Stimulated activated CD4-positive, alpha-beta T cell treated with anti-CD3 and anti-CD28 coated beads, Interleukin-1b, Interleukin-23, amount 100 ng/mL, for 1 hour (primary cell): ENCODE measurements at places on chromosomes 5 and 9.

- DNase-seq, result no peak
Observed at GRCh38 chr5:160237571-160238093, 8.3 kb downstream of the FABP6 start.

GRCh38 chr5:176736931-176737745, 73.2 kb upstream of the UNC5A start:
- DNase-seq, result no peak

- no peak for DNase-seq
Observed at GRCh38 chr5:50967563-50968355, 301.3 kb downstream of the PARP8 start.

DNA sequence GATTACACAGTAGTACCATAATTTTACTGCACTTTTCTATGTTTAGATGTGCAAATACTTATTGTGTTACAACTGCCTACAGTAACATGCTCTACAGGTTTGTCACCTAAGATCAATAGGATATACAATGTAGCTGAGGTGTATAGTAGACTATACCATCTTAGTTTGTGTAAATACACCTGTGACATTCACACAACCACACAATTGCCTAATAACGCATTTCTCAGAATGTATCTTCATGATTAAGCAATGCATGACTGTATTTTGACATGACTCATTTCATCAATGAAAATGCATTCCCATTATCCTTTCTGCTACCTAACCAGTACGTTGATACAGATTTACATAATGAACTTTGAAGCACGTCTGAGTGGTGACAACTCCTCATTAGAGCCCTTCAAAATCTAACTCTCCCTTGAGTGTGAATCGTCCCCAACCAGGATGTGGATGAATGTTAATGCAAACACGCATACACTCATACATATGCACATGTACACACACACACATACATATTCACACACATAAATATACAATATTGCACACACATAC, 28.4 kb downstream of the GZMK start:
- DNase-seq, result no peak

- DNase-seq, result no peak
Observed at GRCh38 chr5:5467737-5468136, 45.3 kb downstream of the ICE1 start.

GRCh38 chr9:32172256-32172655, 212.2 kb upstream of the ACO1 start:
- DNase-seq, result no peak

GRCh38 chr5:115487168-115487567, 57.4 kb downstream of the FEM1C start:
- no peak for DNase-seq

DNA sequence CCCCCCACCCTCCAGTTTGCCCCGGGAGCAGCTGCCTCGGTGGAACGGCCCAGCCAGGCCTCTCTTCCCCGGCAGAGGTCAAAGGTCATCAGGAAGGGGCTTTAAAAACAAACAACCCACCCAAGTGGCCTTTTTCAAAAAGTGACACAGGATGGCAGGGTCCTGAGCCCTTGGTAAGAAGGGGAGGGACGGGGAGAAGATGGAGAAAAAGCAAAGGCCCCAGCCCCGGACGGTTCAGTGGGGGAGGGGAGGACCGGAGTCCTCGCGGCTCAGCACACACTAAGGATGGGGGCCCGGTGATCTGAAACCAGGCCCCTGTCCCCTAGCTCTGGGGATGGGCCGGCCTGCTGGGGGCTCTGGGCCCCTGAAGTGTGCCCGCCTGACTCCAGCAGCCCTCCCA, 1.1 kb downstream of the PRRX2 start:
- no peak for DNase-seq

- no peak for DNase-seq
Observed at GRCh38 chr9:69180670-69181069, 6.6 kb downstream of the TJP2 start.

- no peak for DNase-seq
Observed at GRCh38 chr5:82335806-82336205, 57.7 kb upstream of the RPS23 start.

GRCh38 chr9:137145731-137146526, 7.0 kb downstream of the GRIN1 start:
- no peak for DNase-seq

- no peak for DNase-seq
Observed at GRCh38 chr5:127643607-127644006, 5.3 kb upstream of the CTXN3 start.

DNA sequence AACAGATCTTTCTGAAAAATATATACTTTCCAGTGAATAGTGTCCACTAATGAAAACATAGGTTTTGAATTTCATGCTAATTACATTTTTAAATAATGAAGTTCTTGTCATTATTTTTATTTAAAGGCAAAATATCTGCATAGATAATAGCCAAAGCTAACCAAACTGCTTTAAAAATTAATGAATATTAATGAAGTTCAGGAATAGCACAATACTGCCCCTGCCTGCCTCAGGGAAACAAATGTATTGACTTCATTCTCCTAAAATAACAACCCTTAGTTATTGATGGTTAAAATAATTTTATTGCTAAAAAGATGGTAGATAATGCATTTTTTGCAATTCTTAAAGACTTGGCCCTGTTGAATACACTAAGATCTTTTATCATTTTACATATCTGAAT, 103.6 kb upstream of the SSBP2 start:
- no peak for DNase-seq

GRCh38 chr9:16258708-16259107, 611.8 kb downstream of the BNC2 start:
- no peak for DNase-seq
